ENCODE measurements at places on chromosomes 7 and 10.

DNA sequence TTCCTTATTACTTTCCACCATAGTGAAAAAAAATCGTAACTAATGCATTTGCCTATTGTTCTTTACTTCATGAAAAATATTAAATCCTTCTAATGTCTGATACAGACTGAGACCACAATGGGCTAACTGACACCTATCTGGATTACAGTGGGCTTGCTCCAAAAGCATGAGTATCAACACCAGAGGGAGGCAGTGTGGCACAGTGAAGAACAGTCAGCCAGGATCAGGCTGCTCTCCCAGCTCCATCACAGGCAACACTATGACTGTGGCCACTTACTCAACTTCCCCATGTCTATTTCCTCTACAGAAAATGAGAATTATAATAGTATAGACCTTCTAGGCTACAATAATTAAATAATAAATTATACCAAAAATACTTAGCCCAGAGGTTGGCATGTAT is 97.2 kb downstream of the SLC25A13 start:
- no peak for DNase-seq

- DNase-seq: no peak
Observed at GRCh38 chr7:27064661-27065060, 31.1 kb downstream of the HOXA1 start.

DNA sequence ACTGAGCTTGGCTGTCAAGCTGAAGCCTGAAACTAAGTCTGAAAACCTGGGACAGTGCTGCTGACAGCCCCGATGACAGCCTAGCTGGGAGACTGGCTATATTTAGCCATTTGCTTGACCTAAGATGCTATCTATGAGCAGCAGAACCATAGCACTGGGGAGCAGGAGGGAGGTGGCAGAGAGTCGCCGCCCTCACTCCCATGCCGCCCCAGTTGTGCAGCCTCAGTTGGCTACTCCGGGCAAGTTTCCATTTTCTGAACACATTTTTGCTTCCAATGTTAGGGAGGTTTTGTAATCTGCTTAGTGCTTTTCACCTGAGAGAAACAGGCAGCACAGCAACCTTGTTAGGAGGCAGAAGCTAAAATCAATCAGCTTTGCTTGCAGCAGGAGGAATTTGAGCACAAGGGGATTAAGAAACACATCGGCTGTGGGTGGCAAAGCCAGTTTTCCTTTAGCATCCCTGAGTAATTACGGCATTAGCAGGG is 20.4 kb upstream of the C10orf71 start:
- DNase-seq: no peak

DNA sequence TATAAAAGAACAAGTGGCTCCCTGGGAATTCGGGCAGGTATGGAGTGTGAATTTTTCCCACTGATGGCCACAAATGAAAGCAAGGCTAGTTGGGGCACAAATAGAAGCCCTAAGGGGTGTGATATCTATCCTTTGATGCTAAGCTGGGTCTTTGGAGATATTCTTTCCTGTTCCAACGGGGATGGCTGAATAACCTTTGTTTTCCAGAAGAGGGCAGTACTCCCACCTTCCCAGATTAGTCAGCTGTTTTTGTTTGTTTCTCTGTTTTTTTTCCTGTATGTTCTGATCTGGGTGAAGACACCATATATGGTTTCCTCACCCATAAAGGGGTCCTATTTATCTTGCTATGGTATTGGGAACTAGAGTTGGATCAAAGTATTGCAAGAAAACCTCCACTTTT is 947.7 kb upstream of the SORCS1 start:
- DNase-seq: no peak

DNA sequence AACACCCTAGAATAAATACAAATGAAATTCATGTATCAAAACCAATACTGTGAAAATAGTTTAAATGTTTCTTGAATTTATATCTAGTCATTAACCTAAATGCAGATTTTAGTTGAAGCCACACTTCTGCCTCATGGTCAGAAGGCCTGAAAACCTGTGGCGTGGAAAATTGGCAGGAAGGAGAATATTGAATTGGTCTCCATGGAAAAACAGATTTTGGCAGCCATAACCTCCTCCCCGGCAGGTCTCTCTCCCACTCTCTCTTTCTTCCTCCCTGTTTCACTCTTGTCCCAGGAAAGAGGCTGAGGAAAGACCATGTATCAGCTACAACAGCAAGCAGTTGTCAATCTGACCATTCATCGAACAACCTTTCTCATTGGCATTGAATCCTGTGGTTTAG is 160.6 kb upstream of the YAE1 start:
- DNase-seq: no peak

DNA sequence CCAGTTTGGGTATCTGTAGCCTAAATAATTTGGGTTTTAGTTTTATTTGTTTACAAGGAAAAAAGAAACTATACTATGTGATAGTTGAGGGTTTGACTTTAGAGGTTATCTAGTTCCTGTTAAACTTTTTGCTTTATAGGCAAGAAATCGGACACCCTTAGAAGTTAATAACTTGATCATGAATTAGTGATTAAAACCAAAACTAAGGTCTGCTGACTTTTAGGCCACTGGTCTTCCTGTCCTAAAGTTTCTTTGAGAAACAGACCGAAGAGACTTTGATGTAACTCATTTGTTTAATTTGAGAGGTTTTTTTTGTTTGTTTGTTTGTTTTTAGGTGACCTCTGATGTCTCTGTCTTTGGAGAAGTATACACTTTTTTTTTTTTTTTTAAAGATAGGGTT is 59.7 kb downstream of the PHTF2 start:
- DNase-seq: no peak

DNA sequence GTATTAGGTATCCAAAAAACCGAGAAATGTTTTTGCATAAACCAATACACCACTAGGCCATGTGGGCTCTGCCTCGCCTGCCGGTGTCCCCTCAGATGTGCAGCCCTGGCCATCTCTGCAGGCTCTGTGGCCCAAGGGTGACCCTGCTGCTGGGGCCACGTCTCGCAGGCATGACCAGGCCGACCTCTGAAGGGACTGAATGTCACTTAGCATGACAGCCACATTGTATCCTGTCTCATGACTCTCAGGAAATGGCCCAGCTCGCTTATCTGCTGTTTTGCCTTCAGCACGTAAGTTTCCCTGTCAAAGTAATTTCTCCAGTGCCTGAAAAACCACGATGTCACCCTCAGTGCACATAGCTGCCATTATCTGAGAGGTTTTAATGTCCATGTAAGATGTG is 49.5 kb upstream of the ZNF32 start:
- DNase-seq: no peak

GRCh38 chr10:114607358-114607998 is 50.6 kb downstream of the ABLIM1 start:
- DNase-seq: no peak

- DNase-seq: no peak
Observed at GRCh38 chr7:115145512-115145911, 223.6 kb downstream of the MDFIC start.

GRCh38 chr7:152335900-152336571 is 99.8 kb downstream of the KMT2C start:
- no peak for DNase-seq

DNA sequence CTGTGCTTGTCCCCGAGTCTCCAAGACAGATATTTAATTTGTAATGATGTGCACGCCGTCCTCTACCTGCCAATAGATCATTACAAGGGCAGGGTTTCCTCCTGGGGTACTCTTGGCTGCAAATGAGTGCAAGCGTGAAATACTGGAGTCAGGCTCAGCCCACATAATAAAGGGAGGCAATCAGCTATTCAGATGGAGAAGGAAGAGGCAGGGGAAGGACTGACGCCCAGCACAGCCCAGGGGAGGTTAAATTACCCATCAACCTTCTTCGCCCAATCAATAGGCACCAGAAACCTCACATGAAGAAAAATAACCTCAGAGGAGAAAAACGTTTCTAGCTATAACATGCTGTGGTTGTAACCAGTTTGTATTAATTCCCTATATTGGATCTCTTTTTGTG is 544.9 kb upstream of the ADARB2 start:
- DNase-seq: no peak

- no peak for DNase-seq
Observed at GRCh38 chr10:88234297-88234696, 348.8 kb downstream of the RNLS start.

- DNase-seq: no peak
Observed at GRCh38 chr7:30824821-30825720, 53.9 kb downstream of the MINDY4 start.

- DNase-seq: no peak
Observed at GRCh38 chr7:65449505-65449852, 75.8 kb downstream of the ZNF92 start.

GRCh38 chr10:114272696-114273095 is 33.6 kb downstream of the VWA2 start:
- DNase-seq: no peak

DNA sequence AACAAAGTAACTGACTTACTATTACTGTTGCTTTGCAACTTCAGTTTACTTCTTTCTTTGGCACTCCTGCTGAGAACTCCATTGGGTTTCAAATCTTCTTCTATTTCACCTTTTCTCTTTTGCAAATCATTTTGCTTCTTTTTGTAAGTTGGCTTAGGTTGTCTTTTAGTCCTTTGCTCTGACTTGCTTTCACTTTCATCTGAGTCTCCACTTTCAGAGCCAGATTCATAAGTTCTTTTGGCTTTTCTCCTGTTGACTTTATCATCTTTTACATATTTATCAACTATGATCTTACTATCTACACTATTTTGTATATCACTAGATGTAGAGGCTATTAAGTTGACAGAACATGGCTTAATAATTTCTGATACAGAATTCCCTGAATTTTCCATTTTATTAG is 73.4 kb downstream of the NRBF2 start:
- no peak for DNase-seq

DNA sequence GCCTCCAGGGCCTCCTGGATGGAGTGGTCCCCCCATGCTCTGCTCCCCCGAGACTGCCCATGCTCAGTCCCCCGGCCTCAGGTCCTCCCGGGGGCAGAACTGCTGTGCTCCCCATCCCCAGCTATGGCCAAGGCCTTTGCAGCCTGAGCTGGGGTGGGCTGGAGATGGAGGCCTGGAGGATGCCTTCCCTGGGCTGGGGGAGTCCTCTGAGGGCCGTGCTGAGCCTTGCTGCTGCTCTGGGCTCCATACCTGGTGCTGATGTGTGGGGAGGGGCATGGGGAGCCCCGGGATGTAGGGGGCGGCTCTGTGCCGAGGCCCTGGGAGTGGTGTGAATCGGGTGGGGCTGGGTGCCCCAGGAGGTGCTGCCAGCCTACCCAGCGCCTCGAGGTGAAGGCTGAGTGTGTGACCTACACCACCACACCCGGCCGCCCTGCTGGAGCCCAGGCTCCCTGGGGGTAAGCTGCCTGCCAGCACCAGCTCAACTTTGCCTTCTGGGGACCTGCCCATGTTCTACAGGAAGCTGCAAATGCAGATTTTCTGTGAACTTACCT is 109.5 kb downstream of the UNCX start:
- DNase-seq: no peak

- no peak for DNase-seq
Observed at GRCh38 chr10:75592151-75592787, 160.8 kb downstream of the LRMDA start.

GRCh38 chr7:130996205-130996832 is 262.3 kb upstream of the KLF14 start:
- DNase-seq: no peak

DNA sequence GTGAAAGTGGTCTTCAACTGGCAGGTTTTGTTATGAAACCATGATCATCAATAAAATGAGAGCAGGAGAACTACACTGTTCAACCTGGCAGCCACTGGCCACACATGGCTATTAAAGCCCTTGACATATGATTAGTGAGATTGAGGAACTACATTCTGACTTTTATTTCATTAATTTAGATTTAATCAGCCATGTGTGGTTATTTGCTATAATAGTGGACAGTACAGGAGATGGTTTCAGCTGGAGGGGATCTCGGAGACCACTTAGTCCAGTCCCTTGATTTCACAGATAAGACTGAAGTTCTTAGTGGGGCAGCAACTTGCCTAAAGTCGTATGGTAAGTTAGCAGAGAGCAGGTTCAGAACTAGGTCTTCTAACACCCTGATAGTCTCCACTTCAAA is 111.7 kb upstream of the BMPER start:
- DNase-seq: no peak

DNA sequence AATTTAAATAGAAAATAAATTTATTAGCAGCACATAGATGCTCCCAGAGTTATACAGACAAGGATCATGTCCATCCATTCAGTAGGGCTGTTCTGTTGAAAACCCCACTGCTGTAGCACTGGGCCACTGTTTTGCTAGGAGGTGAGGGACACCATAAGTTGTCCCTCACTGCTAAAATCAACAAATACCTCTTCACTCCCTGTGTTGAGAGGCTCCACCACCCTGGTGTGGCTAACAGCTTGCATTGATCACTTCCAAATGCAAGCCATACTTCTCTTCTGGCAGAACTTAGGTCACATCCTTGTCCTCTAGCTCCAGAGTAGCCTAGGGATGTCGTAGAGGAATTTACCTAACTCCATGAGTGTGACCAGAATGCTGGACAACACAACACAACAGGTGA is 55.4 kb downstream of the MDFIC start:
- DNase-seq: no peak

DNA sequence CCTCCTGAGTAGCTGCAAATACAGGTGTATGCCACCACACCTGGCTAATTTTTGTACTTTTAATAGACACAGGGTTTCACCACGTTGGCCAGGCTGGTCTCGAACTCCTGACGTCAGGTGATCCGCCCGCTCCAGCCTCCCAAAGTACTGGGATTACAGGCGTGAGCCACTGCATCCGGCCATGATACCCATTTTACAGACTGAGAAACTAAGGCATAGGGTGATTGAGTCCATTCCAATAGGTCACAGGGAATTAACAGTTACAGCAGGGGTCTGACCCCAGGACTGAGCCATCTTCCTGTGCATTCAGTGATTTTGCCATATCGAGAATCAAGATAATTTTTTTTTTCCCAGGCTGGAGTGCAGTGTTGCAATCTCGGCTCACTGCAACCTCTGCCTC is 12.3 kb upstream of the CTBP2 start:
- no peak for DNase-seq

- DNase-seq: no peak
Observed at GRCh38 chr10:110207011-110207804, at the start of gene MXI1. Gene MXI1 (plus strand): TSS chr10:110207605. CDS start chr10:110207809, 204 bp downstream.

DNA sequence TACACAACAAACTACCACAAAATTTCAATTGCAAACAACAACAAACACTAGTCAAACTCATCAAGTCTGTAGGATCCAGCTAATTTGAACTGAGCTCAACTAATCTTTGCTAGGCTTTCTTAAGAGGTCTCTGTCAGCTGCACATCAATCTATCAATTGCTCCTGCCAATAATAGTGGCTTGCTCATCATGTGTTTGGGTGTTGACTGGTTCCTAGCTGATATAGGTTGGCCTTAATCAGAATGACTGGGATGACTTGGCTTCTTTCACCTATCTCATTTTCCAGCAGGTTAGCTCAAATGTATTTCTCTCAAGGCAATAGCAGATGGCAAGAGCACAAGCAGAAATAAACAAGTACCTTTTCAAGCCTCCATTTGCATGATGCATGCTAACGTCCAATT is 370.3 kb upstream of the NFE2L3 start:
- DNase-seq: no peak
